Tongue (tissue), 3 donors: ENCODE measurements at places on chromosomes 12 and 14. TPM values are rescaled to one million over a fixed set of nuclear protein-coding genes. Genes with fewer than 3 reads are reported as not detected.

Gene BEGAIN
- total RNA-seq: 3.3 TPM

- DNase-seq: no peak
These were observed 39.5 kb upstream of the LRIG3 start for GRCh38 chr12:58959639-58960300.

Gene DHH
- total RNA-seq: 9.0 TPM

Gene DRAM1
- total RNA-seq: 6.2 TPM

DNA sequence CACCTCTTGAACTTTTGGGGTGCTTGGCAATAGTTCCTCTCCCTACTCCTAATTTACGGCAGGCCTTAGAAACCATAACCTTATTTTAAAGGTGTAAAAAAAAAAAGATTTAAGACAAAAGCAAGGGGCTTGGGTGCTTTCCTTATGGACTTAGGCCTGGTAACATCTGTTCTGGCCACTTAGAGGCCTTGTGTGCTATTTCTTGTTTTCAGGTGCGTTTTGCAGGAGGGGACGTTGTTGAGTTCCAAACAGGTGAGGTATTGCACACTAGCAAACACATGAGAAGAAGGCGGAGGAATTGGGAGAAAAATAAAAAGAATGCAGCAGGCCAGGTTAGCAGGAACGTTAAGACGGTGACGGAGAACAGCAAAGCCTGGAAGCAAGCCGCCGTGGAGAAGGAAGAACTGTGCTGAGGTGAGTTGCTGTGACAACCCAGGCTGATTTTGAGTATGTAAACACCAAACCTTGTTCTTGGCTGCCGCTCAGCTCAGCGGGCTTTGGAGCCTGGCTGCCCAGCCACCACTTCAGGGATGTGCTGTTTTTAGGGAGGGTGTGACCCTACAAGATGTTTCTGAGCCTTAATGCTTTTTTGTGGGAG, 17.3 kb downstream of the EMG1 start:
- DNase-seq: peak; percentile 62

Gene DYRK4
- total RNA-seq: 5.1 TPM

Gene STON2
- total RNA-seq: 91.2 TPM

DNA sequence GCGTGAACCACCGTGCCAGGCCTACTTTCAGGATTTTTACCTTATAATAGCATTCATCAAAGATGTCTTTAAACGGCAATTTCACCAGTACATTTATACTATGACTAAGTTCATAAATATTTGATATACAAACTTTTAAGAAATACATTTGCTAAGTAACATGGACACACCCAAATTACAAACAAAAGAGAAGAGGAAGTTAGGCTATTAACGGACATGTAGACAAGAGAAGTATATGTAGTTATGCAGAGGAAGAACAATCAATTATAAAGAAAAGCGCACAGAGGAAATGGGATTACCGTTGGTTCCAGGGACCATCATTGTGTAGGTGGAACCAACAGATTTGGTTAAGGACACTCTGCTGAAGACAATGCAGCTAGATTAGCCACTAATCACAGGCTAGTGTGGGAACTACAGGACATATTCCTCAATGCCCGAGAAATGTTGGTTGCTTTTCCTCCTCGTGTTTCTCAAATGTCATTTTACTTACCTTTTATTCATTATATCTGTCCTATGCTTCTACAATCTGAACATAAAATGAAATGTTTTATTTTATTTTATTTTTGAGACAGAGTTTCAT, 24.0 kb upstream of the PKP2 start:
- DNase-seq: no peak

Gene VRTN
- not detected for total RNA-seq

DNA sequence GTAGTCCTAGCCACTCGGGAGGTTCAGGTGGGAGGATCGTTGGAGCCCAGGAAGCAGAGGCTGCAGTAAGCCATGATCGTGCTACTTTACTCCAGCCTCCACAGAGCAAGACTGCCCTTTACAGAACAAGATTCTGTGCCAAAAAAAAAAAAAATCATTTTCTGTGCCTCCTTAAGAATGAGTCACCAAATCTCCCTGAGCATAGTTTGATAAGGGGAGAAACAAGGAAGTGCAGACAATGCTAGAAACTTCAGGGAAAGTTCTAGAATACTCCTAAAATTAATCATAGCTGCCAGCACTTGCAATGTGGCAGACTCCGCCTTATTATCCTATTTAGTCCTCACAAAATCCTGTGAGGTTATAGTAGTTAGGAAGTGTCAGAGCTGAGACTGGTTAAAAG, 74.5 kb downstream of the KCNK10 start:
- no peak for DNase-seq

DNA sequence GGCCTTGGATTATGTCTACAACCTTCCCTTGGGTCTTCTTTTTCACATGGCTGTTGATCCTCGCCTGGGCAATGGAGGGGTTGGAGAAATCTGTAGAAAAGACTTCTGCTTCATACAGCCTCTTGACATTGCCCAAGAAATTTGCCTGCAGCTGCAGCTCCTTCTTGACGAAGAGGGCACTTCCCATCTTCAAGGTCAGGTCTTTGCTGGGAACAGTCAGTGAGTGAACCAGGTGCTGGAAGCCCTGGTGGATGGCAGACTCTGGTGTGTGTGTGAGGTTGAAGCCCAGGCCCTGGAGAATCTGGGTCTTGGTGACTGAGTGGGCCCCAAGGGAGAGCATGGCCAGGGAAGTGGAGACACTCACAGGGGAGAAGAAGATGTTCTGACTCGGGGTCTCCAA, 6.7 kb downstream of the SERPINA9 start:
- no peak for DNase-seq
